Activated naive CD4-positive, alpha-beta T cell (primary cell): ENCODE measurements at places on chromosomes 5 and 9.

DNA sequence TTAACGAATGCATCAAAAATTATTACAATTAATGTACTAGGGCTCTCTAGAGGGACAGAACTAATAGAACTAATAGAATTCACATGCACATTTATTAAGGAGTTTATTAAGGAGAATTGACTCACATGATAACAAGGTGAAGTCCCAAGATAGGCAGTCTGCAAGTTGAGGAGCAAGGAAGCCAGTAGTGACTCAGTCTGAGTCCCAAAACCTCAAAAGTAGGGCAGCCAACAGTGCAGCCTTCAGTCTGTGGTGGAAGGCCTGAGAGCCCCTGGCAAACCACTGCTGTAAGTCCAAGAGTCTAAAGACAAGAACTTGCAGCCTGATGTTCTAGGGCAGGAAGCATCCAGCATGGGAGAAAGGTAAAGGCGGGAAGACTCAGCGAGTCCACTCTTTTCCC is 633.8 kb downstream of the SEMA5A start:
- no peak for DNase-seq

DNA sequence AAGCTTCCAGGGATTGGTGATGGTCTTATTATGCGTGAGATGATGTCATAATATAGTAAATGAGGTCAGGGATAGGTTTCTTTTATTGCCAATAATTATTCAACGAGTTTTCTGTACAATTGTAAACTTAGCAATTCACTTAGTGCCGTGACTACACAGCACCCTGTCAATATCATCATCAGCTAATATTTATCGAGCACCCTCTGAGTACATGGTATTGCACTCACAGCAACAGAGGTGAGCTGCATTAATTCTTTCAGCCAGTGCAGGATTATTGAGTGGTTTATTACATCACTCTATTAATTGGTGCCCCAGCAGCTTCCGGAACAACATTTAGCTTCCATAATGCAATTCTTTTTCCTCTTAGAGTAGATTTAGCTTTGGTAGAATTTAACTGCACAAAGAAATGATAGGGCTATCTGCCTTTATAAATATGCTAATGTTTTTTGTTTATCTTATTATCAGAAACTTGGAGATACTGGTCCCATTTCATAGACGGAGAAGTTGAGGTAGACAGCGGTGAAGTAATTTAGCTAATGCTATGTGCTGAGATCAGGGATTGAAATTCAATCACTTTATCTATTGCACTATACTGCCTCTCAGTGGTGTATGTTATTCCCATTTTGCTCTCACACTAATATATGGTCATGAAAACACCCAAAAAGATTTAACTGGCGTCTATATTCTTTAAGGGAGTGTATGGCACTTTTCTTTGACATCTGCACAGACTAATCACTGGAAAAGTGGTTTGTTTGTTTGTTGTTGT is 726.1 kb upstream of the WWC1 start:
- no peak for DNase-seq

GRCh38 chr9:87392086-87392485 is 105.6 kb upstream of the DAPK1 start:
- DNase-seq: no peak

- DNase-seq: no peak
Observed at GRCh38 chr9:88046542-88046941, 72.2 kb upstream of the CDK20 start.

DNA sequence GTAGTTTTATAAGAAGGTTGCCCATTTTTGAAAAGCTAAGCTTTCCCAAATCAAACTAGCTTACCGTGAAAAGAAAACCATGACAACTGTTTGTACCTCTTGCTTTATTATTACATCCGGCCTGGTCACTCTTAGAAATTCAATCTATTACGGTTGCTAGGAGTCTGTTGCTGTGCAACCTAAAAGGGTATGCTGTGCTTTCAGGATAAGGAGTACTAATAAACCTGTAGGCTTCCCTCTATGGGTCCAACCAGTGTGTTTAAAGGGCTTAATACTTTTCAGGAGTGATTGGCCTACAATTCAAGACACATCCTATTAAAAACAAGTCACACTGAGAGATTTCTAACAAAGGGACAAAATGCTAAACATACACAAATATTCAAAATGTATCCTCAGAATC is 27.1 kb downstream of the RFX3 start:
- no peak for DNase-seq

DNA sequence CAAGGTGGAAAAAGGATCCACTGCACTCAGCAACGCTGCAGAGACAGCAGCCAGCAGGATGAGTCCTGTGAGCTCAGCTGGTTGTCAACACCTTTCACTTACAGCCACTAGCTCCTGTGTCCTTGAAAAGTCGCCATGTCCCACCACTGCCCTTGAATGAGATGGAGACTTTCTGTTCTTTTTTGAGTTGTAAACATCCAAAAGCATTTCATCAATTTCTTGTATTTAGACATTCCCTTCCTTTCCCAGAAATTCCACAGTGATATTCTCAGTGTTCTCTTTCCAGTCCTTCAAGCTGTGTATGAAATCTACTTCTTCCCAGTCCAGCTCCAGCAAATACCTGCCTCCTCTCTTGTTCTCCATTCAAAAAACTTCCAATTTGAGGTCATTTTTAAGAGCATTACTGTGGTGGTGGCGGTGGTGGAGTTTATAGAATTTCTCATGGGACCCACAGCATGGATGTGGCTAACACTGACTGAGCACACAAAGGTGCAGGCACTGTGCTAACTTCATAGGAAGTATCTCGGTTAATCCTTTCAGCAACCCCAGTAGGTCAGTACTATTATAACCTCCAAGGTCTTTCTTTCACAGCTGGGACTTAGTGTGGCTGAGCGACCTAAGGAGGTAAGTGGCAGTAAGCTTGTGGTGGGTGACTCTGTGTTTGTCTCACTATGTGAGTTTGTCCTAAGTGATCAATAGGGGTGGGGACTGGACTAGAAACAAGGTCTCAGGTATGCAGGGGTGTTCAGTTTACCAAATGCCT is 15.0 kb upstream of the GPX3 start:
- no peak for DNase-seq

GRCh38 chr9:15180124-15180523 is 126.9 kb downstream of the TTC39B start:
- DNase-seq: no peak

DNA sequence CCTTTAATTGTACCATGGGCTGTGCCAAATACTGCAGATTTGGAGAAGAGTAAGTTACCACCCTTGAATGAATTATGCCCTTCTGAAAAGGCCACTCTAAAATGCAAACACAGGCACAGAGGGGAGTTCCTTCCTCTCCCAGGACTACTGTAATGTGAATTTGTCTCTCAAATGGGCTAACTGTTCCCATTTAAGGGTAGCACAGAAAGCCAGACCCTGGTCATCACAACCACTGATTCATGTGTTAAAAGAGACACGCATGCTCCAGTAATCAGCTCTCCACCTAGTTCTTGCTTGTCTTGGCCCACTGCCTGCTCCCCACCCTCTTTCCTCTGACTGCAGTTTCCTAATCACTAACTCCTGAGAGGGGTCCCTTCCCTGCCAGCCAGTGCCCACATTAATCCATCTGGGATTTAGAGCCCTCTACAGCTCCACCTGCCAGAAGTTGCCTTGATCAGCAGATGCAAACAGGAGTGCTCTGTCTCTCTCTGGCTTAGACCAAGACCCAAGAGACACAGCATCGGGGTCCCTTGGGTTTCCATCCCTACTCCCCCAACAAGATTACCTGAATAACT is 382.4 kb downstream of the TMEM167A start:
- no peak for DNase-seq

DNA sequence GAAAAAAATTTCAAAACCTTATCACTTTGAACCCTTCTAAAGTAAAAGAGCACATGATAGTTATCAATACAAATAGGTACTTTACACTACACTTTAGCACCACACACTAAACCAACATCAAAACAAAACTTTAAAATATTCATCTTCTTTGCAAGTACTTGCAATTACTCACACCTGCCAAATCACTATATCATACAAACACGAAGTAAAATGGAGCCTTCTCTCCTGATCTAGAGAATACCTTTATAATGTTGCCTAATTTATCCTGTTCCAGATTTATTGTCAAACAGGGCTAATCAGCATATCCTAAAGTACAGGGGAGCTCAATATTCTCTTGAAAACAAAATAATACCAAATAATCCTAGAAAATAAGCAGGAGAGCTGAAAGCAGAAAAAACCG is 3.0 kb downstream of the RNF145 start:
- no peak for DNase-seq

GRCh38 chr5:143921525-143922311 is 109.8 kb downstream of the HMHB1 start:
- no peak for DNase-seq

GRCh38 chr5:10324518-10325370 is 17.0 kb upstream of the CMBL start:
- no peak for DNase-seq

DNA sequence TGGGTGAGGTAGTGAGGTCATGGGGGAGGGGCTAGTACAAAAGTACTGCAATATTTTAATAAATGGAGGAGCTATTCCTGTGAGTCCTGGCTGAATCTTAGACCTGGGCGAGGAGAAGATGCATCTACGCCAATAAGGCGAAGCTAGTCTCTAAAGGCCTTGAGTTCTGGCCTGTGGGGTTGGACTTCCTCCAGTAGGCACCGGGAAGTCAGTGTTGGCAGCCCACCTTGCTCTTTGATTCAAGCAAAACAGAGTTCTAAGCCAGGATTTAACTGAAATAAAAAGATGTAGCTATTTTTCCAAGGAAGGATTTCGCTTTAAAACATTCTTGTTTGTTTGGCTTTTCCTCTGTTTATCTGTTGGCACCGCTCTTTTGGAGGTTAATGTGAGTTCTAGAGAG is 244.6 kb downstream of the KIF4B start:
- DNase-seq: no peak

- DNase-seq: no peak
Observed at GRCh38 chr9:130681769-130682420, 11.7 kb upstream of the EXOSC2 start.

GRCh38 chr9:72400866-72401265 is 35.9 kb upstream of the ZFAND5 start:
- DNase-seq: no peak

DNA sequence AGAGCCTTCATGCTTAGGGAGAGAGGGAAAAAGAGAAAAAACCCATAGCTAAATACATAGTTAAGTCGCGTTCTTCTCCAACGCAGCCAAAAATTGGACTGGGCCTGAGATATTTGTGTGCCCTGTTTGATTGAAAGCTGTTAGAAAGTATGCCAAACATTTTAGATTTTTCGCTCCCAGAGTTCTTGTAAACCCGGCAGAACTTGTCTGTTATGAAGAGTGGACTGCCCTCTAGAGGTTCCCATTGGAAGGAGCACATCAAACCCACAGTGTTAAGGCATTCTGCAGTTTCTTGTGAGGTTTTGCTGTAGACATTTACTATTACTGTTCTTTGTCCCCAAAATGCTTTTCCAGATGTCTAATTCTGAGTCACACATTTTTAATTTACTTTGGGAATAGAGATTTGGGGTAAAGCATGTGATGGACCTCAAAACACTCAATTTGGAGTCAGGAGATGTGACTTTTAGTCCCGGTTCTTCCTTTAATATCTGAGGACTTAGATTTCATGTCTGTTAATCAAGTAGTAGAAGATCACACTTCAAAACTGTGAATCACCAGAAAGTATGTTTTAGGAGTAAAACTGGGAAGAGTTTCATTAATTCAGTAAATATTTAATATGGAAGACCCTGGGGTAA is 96.6 kb downstream of the PCSK1 start:
- no peak for DNase-seq

DNA sequence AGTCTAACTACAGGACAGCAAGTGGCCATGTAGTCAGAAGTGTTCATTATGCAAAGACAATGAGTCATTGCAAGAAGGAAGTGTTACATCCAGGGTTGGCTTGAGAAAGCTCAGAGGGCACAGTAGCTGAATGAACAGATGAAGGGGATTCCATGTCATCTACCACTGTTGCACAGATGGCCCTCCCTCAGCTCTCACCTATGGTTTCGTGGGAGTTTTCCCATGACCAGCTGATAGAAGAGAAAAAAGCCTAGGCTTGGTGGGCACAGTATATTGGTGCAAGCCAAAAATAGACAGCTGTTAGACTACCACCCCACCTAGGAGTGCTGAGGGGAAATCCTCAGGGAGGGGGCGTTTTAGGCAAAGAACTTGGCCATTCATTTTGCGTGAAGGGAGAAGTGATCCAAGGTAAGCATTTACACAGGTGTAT is 217.0 kb downstream of the DMRT2 start:
- DNase-seq: no peak
